ENCODE measurements at places on chromosomes 3 and 15. TPM values are rescaled to one million over a fixed set of nuclear protein-coding genes. Genes with fewer than 3 reads are reported as not detected.

PLXND1 gene
- 43.0 TPM for total RNA-seq

CDHR4 gene
- total RNA-seq: 0.13 TPM

GCHFR gene
- 5.5 TPM for total RNA-seq

CA12 gene
- total RNA-seq: 140 TPM

SEMA3G gene
- 0.13 TPM for total RNA-seq

CDCP1 gene
- 1.2 TPM for total RNA-seq

ARNT2 gene
- total RNA-seq: 18.3 TPM

RARRES1 gene
- total RNA-seq: 6.7 TPM

AP2M1 gene
- 454 TPM for total RNA-seq

MESP2 gene
- total RNA-seq: 0.78 TPM

TERC gene
- 119 TPM for total RNA-seq

FBXW12 gene
- total RNA-seq: not detected

ISY1 gene
- total RNA-seq: 39.2 TPM

PTPRG gene
- 110 TPM for total RNA-seq

SRGAP3 gene
- total RNA-seq: 4.4 TPM

BFSP2 gene
- total RNA-seq: not detected

NAALADL2 gene
- total RNA-seq: 33.3 TPM

SLC51A gene
- total RNA-seq: not detected

TAGLN3 gene
- total RNA-seq: not detected

ZNF385D gene
- total RNA-seq: 26.8 TPM

CIAO2A gene
- total RNA-seq: 54.5 TPM

IL12A gene
- 7.4 TPM for total RNA-seq

INSYN1 gene
- total RNA-seq: 4.3 TPM

CASR gene
- not detected for total RNA-seq

LDHAL6B gene
- not detected for total RNA-seq

CEP152 gene
- 8.8 TPM for total RNA-seq

FBXO40 gene
- not detected for total RNA-seq

IFT122 gene
- 35.1 TPM for total RNA-seq

NFKBIZ gene
- 46.9 TPM for total RNA-seq

CGNL1 gene
- total RNA-seq: 4.7 TPM

HESX1 gene
- total RNA-seq: 0.65 TPM

PRICKLE2 gene
- total RNA-seq: 42.0 TPM

TM4SF4 gene
- 0.86 TPM for total RNA-seq

STRIT1 gene
- not detected for total RNA-seq
